CD8-positive, alpha-beta T cell (primary cell): ENCODE measurements at places on chromosomes 16 and 17. TPM values are rescaled to one million over a fixed set of nuclear protein-coding genes. Genes with fewer than 3 reads are reported as not detected.

The KRTAP1-1 gene
- not detected for total RNA-seq

The BCAS3 gene
- total RNA-seq, result 20.3 TPM

The UTS2R gene
- total RNA-seq, result not detected

The KCNAB3 gene
- 4.1 TPM for total RNA-seq

The WIPI1 gene
- total RNA-seq, result 2.5 TPM

The MEOX1 gene
- 0.36 TPM for total RNA-seq

The PYY gene
- not detected for total RNA-seq

The SLC6A2 gene
- total RNA-seq, result not detected

The CHRNB1 gene
- total RNA-seq, result 4.5 TPM

The GINS2 gene
- 1.0 TPM for total RNA-seq

The UBALD1 gene
- 19.9 TPM for total RNA-seq

The TBC1D3B gene
- total RNA-seq, result 5.4 TPM

The DNAH3 gene
- total RNA-seq, result not detected

The EFCAB13 gene
- 10.7 TPM for total RNA-seq

The TBC1D3E gene
- not detected for total RNA-seq

The OR1D2 gene
- total RNA-seq, result not detected

The TBC1D3K gene
- total RNA-seq, result not detected

The IRF8 gene
- total RNA-seq, result 23.0 TPM

The EXOC3L1 gene
- not detected for total RNA-seq

The WDR90 gene
- total RNA-seq, result 22.8 TPM

The IL21R gene
- 113 TPM for total RNA-seq

The OR1A1 gene
- not detected for total RNA-seq

The KRTAP3-2 gene
- not detected for total RNA-seq

The WWP2 gene
- 36.7 TPM for total RNA-seq

The MAZ gene
- 212 TPM for total RNA-seq

The PMFBP1 gene
- 0.84 TPM for total RNA-seq

The TBX21 gene
- total RNA-seq, result 37.0 TPM

The RCVRN gene
- not detected for total RNA-seq
